ENCODE measurements at places on chromosomes 11 and 22.

GRCh38 chr22:40024201-40025061 is 29.7 kb downstream of the FAM83F start:
- DNase-seq = peak; percentile 73

DNA sequence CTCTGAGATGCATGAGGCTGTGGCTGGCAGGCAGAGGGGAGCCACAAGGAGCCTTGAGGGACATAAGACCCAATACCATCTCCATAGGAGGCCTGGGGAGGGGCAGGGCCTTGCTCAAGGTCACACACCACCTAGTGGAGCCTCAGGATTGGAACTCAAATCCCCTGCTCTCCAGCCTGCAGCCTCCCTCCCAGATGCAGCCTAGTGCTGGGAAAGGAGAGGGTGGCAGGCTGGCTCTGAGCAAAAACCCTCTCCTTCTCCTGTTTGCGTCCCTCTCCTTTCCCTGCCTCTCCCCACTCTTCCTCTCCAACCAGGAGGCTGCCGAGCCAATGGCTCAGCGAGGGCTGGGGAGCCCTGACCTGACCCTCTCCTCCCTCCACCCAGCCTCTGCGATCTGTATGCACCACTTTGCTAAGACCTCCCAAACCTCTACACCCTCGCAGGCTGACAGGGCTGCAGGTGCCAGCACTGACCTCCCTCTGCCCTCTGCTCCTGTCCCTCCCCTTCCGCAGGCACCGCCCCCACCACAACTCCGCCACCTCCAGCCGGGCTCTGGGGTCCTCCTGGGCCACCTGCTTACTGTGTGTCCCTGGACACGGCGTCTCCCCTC is 14.7 kb downstream of the IGLL1 start:
- peak; percentile 6 for DNase-seq

DNA sequence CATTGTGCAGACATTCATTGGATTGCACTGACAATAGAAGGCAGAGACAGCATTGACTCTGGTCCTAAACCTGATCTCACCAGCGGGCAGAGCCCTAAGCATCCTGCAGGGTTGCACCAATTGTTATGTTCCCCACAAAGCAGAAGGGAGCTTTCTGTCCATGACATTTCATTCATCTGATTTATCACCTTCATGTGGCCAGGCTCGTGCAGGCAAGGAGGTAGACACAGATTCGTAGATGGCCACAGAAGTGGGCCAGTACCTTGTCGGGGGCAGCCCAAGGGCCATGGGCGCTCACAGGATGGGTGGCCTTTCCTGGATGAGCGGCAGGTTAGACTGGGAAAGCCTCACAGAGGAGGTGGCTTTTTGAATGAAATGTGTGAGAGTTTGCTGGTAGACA is 2.9 kb downstream of the TSKU start:
- DNase-seq = no peak

- no peak for DNase-seq
Observed at GRCh38 chr11:19499026-19499669, 213.5 kb upstream of the NAV2 start.

DNA sequence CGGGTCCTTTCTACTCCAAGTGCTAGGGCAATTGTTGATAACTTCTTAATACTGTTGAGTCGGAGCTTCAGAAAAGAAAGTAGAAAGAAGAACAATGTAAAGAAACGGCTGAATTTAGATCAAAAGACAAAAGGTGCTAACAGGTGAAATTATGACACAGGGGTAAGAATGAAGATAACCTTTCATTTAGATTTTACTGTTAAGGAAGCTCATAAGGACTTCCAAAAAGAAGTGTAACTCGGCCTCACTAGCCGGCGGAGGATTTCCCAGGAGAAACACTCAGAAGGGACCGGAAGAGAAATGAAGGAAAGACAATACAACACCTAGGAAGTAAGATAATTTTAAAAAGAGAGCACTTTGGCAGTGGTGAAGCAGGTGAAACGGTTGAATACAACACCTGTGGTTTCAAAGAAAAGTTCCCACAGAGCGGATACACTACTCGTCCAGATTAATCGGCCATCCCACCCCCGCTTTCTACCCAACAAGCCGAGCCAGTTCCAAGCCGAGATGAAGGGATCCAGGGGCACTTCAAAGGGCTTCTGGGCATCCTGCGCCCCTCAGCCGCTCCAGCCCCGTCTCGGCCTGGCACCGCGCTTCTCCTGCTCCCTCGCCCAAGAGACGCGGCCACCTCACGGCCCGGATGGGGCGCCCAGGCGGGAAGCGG is 737 bp downstream of the PPP2R1B start:
- DNase-seq = no peak

GRCh38 chr11:125276619-125276976 is 112.0 kb downstream of the PKNOX2 start:
- DNase-seq = no peak

- no peak for DNase-seq
Observed at GRCh38 chr22:48738204-48738980, 1089.3 kb downstream of the BRD1 start.

- DNase-seq = no peak
Observed at GRCh38 chr22:42887523-42888507, 30.7 kb upstream of the ARFGAP3 start.

GRCh38 chr11:123313262-123313661 is 116.8 kb upstream of the GRAMD1B start:
- peak; percentile 74 for DNase-seq

Data from HAP-1 (cell line).